ENCODE measurements at places on chromosomes 13 and 19.

DNA sequence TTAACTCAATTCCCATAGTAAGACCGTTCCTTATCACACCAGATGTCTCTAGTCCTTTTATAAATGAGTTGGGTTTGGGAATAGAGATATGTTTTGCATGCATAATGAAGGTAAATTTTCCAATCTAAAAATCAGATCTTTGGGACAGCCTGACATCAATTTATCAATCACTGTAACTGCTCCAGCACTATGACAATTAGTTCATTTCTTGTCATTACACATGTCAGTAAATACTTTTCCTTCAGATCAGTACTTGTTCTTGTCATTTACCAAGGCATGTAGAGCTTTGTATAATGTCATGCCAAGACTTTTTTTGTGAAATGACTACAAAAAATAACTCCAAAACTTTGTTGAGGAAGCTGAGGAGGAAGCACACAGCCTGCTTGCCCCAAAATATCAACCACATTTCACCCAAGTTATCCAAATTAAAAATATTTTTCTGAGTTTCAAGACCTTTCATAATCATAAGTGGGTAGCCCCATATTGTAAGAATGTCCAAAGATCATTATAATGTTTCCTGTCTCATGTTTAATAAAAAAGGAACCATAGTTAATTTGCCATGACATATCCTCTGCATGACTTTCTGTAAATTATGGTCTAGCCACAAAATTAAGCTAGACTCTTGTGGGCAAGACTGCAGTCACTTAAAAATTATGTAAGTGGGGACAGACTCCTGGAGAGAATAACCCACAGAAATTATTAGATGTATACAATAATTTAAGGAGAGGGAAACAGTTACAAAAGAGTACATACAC lies 586.8 kb downstream of the TBC1D4 start:
- DNase-seq = no peak

GRCh38 chr13:105908586-105908985 lies 626.9 kb downstream of the EFNB2 start:
- no peak for DNase-seq

- DNase-seq = peak; percentile 31
Observed at GRCh38 chr13:27371932-27372331, 52.5 kb upstream of the GTF3A start.

DNA sequence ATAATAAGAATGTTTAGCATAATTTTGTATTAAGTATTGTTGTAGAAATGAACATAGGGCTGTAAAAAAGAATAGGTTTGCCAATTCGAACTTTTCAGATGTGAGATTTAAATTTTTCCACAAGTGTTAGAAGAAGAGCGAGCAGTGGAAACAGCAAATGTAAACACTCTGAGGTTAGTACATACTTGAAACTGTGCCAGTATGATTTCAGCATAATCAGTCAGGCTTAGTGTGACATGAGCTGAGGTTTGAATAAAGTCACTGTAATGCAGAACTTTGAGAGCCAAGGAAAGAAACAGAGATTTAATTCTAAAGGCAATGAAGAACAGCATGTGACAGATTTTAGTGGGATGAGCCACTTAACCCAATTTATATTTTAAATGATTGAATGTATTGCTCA lies 2166.4 kb downstream of the PCDH9 start:
- no peak for DNase-seq

DNA sequence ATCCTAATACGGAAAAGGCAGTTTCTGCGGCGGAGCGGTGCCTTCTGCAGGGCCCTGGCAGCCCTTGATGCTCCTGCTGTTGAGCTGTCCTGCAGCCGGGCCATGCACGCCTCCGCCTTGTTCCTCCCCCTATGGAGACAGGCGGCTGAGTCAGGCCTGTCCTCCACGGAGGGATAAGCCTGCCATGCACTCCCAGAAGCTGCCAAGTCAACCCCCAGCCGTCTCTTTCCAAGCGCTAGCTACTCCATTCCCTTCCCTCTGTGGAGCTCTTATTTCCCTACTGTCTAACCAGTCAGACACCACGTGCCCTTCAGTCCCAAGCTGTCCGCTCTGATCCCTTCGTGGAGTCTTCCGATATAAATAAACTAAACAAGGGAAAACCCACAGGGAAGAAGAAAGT lies 197.0 kb downstream of the COL4A1 start:
- DNase-seq = no peak

- no peak for DNase-seq
Observed at GRCh38 chr13:38542601-38543000, 144.3 kb upstream of the FREM2 start.

GRCh38 chr13:81487151-81487550 lies 1146.2 kb upstream of the SPRY2 start:
- peak; percentile 41 for DNase-seq

DNA sequence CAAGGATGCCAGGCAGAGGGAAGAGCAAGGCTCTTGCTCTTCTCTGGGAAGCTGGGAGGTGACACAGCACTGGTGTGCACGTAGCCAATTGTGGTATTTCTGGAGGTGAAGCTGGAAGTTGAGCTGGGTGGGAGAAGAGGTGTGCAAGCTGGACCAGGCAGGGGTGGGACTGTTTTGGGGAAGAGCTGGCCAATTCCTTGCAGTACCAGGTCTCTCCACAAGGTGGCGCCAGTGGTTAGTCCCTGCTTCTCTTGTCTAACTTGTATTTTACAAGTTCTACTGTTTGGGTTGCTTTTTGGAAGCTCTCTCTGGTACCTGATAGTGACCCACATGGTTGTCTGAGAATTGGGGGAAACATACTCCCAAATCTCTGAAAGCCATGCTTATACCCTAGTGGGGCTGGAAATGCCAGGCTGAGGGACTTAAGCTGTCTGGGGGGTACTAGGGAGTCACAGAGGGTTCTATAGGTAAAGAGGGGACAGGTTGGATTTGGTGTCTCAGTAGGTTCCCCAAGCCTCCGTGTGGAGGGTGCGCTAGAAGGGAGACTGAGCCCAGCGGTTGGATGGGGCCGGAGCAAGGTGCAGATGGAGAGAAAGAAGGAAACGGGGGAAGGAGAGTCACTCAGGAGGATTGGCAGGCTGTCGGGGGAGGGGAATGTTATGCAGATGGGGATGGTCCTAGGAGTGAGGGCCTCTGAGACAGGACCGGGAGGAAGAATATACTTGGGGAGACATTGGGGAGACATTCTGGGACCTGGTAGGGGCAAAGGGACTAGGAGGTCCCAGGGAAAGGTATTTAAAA lies 3.0 kb downstream of the HPN start:
- DNase-seq = no peak

GRCh38 chr13:62278271-62278670 lies 862.6 kb upstream of the PCDH20 start:
- no peak for DNase-seq

- no peak for DNase-seq
Observed at GRCh38 chr13:49185264-49185663, 34.9 kb upstream of the MLNR start.

GRCh38 chr19:41883821-41884733 lies 1.1 kb downstream of the ARHGEF1 start:
- peak; percentile 90 for DNase-seq

- DNase-seq = no peak
Observed at GRCh38 chr13:97148894-97149293, 73.2 kb upstream of the MBNL2 start.

GRCh38 chr13:22111152-22111783 lies 440.4 kb downstream of the FGF9 start:
- DNase-seq = no peak

DNA sequence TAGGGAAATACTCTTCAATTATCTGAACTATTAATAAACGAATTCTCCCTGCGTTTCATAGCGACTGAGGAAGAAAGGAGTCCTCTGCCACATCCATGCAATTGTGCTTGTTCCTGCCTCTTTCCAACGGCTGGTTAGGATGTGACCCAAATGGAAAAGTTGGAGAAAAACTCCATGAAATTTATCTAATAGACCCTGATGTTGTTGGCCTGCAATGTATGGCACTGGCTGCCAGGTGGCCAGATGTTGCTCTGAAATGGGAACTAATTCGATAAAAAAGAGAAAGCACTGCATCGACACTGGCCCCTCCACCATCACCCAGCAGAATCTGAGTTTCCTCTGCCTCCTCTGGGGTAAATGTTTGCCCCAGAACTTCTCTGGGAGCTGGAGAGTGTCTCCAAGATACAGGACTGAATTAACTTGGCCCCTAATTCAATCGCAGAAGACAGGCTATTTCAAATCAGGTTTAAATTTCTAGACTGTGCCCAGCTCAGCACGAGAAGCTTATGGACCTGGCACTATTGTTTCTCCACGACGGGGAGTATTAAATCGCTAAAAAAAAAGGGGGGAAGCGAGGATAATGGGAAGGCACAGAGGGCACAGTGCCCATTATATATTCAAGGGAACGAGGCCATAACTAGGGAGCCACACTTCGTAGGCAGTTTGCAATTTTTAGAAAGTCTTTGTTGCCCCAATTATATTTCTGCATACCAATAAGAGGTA lies 103.9 kb downstream of the ZIC5 start:
- no peak for DNase-seq

DNA sequence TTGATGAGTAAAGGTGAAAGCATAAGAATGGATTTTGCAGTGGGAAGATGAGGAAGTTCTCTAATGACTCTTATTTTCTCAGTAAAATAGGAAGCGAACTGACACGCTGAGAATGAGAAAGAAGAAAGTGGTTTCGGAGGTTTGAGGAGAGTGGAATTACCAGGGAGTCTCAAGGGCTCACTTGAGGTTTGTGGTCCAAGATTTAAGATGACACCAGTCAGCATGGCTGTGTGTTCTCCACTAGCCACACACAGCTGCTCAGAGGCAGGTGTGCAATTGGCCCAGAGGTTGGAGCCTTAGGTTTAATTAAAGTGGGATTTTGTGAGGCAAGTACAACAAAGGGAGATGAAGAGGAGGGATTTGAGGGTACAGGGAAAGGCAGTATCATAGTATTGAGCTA lies 99.6 kb upstream of the NBEA start:
- DNase-seq = no peak

DNA sequence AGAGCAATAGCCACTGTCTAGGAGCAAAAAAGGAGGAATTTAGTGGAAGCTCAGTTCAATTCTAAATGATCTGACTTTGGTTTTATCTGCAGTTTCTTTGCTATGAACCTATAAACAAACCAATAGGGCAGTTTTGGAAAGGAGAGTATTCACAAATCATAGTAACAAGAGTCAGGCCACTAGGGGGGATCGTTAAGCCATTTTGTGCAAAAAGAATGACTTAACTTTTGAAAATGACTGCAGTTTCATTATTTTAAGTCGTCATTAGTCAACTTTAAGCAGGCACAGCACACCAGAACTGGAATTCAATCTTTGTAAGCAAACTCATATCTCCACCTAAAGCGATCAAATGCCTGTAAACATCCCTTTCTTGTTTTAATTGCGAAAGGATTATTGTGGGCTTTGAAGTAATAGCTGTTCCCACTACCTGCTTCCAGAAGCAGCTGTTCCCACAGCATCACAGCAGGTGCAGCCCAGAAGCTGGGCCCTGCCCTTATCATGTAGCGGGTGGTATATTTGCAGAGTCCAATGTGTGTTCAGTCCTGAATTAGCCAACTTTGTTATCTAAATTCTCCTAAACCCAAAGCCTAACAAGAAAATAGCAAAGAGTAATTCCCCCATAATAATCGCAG lies 51.5 kb downstream of the SOX21 start:
- DNase-seq = peak; percentile 18

DNA sequence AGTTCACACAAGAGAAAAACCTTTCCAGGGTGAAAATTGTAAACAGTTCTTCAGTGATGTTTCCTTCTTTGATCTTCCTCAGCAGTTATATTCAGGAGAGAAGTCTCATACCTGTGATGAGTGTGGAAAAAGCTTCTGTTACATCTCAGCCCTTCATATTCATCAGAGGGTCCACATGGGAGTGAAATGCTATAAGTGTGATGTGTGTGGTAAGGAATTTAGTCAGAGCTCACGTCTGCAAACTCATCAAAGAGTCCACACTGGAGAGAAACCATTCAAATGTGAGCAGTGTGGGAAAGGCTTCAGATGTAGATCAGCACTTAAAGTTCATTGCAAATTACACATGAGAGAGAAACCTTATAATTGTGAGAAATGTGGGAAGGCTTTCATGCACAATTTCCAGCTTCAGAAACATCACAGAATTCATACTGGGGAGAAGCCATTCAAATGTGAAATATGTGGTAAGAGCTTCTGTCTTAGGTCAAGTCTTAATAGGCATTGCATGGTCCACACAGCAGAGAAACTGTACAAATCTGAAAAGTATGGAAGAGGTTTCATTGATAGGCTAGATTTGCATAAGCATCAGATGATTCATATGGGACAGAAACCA lies 6.9 kb downstream of the ZNF222 start:
- DNase-seq = no peak

GRCh38 chr13:77916488-77916887 lies 2.1 kb downstream of the EDNRB start:
- no peak for DNase-seq

GRCh38 chr13:102197193-102197592 lies 204.7 kb downstream of the FGF14 start:
- peak; percentile 3 for DNase-seq

DNA sequence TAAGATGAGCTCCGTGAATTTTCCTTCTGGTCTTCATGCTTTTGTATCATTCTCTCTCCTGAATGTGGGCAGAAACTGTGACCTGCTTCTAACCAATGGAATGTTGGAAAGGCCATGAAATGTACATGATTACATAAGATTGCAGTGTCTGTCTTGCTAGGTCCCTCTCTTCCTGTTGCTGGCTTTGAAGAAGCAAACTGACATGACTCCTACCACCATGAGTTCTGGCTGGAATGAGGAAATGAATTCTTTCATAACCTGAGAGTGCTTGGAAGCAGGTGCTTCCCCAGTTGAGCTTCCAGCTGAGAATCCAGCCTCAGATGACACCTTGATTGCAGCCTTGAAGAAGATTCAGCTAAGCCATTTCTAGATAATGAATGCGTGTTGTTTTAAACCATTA lies 275.0 kb upstream of the MIR17HG start:
- no peak for DNase-seq

DNA sequence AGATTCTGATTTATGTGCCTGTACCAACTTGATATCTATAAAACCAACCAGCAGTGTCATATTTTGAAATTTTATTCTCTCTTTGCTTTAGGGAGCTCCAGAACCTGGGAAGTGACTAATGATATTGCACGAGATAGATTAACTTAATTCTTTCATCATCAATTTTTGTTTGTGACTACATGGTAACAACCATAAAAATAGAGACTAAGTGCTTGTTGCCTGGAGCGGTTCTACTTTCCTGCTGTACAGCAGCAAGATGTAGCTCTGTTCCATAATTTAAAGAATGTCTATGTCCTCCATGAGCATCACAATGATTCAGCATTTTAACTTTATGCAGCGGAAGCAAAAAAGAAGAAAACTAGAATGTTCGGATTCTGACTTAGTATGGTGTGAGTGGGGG lies 275.6 kb downstream of the KLF5 start:
- DNase-seq = no peak

GRCh38 chr19:47370045-47370611 lies 21.0 kb downstream of the DHX34 start:
- no peak for DNase-seq

GRCh38 chr13:44651209-44651608 lies 75.1 kb upstream of the TSC22D1 start:
- DNase-seq = no peak
